ENCODE measurements at places on chromosomes 16 and 17.

DNA sequence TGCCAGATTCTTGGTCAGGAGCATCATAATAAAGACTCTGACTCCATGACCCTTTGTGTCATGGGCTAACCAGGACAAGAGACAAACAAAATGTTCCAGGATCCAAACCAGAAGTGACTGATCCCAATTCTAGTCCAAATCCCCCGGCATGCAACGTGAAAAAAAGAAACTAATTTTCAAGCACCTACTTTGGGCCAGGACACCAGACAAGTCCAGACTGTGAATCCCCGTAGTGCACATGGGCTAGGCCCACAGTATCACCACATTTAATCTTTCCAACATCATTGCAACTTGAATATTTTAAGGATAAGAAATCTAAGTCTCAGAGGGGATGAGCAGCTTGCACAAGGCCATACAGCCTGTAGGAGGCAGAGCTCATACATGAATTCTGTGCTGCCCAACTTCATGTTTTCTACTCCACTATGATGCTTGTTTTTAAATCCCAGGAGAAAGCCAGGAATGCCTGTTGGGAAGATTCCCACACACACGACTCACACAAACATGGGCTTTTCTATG, 365.7 kb downstream of the NPIPA8 start:
- no peak for DNase-seq

GRCh38 chr17:38460716-38461630, 32.7 kb downstream of the ARHGAP23 start:
- DNase-seq, result no peak

DNA sequence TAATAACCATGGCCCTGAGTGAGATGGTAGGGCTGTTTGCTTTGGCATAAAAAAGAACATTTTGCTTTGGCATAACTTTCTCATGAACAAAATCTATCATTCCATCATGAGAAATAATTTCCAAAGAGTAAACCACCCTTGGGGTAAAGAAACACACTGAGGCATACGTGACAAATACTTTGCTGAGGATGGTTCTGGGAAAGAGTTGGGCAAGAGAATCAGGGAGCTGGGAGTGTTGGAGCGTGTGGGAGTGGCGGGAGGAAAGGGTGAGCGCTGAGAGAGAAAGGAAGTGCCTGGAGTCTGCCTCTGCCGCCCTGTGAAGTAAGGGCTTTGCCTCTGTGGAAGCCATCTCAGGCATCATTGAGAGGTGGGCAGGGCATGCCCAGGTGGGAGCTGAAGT, 60.2 kb upstream of the ARHGAP44 start:
- DNase-seq, result no peak

DNA sequence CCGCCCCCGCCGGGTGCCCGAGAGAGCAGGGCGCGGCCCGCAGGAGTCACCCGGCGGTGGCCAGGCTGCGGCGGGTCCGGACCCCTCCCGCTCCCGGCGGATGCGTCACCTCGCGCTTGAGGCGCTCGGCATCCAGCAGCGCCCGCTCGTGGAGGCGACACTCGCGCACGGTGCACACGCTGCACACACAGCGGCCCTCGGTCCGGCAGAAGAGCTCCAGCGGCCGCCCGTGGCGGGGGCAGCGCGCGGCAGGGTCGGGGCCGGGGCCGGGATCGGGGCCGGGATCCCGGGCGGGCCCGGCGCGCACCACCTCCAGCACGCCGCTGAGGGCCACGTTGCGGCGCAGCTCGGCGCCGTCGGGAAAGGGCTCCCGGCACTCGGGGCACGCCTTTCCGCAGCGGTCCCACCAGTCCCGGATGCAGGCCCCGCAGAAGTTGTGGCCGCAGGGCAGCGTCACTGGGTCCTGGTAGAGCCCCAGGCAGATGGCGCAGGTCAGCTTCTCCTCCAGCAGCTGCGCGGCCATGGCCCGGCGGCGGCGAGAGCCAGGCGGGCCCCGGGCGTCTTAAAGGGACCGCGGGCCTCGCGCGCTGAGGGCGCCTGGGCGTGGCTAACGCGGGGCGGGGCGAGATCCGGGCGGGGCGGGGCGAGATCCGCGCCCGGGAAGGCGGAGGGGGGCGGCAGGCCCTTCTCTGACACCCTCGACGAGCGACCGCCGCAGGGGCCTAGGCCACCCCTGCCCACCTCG, at the start of gene TRIM65:
TSS of gene TRIM65 (minus strand) at position 537 of the 745 bp plus-strand sequence. CDS start at position 523, 14 bp downstream.
- peak; percentile 45 for DNase-seq

GRCh38 chr16:4232541-4233386, 9.1 kb downstream of the SRL start:
- DNase-seq, result no peak

GRCh38 chr16:89031715-89032659, 55.0 kb upstream of the CBFA2T3 start:
- peak; percentile 27 for DNase-seq

- DNase-seq, result no peak
Measured at GRCh38 chr17:77877036-77877435, 81.5 kb upstream of the TNRC6C start.

DNA sequence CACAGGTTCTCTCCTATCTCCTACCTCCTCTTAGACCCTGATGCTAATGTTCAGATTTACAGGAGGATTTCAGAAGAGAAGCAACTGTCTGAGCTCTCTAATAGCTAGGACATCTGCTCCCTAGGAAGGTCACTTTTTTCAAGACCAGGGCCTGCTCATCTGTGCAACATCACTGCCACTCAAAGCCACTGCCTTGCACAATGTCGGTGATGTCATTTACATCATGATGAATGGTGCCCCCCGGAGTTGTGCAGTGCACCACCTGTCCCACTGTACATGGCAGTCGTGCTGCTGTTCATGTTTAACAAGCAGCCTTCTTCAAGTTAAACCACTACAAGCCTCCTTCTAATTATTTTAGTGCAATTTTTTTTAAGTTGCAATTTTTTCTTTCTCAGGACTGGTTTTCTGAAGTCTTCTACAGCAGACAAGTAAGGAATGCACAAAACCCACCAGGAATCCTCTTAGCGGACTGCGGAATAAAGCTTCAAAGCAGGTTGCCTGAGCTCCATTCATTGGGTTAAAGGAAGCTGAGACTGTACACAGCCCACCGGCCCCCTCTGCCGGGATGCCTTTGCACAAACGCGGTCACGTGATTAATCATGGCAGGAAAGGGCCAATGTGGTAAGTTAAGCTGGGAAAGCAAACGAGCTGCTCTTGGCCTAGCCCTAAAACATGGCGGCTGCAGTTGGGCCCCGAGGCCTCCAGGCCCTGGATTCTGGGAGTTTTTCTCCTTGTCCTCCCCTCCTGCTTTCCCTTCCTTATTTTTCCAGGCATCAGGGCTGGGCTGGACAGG, 74.1 kb downstream of the MYH11 start:
- no peak for DNase-seq

DNA sequence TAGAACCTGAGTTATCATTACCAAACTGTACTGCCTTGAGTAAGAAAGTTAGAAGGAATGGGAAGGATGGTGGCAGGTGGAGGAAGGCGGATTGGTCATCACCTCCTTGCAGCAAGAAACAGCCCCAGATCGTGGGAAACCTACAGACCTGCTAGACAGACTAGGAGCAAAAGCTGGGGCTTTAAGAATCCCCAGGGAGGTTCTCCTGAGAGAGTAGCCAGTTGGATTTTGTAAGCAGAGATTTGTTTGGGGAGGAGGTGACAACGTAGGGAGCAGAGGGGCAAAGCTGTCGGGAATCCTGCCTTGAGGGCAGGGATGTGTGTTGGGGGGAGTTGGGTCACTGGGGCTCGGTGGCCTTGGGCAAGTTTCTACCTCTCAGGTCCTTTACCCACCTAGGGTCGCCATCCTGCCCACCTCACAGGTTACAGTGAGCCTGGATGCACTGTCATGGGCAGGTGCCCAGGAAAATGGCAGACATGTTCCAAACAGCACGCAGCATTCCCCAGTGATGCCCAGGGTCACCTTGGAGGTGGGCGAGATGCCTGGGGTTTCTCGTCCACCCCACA, 49.2 kb upstream of the STH start:
- DNase-seq, result no peak

DNA sequence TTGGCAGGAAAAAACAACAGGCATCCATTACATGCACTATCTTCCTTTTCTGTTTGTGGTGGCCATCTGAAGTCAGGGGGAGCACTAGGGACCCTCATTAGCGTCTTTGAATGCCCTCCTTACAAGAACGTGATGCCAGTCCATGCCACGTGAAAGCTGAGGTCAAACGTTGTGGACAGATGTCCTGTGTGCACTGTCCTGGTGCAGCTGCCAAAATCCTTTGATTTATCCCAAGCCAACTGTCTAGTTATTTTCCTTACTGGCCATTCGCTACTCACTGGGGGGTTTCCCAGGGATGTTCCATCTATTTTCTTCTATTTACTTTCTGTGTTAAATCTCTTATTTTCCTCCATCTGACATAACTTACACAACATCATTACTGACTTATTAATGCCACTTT, 135.7 kb downstream of the ABCA8 start:
- DNase-seq, result no peak

DNA sequence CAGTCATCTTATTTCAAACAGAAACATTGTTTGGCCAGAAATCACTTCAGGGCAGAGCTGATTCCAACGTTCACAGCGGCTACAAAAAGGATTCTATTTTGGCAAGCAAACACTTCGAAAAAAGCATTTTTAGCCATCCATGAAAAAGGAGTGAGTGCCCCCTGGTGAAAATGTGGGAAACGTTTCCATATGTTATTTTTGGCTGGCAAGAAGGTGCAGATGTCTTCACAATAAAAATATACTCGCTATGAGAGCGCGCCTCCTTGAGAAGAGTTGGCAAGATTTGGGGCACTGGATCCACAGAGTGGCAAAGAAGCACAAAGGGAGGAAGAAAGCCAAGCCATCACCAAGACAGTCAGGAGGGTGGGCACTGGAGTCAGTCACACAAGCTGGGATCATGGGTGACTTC, 191.1 kb downstream of the CHD9NB start:
- no peak for DNase-seq

GRCh38 chr17:6591599-6592158, 35.3 kb upstream of the PITPNM3 start:
- no peak for DNase-seq

GRCh38 chr16:1731603-1732002, 25.6 kb downstream of the MAPK8IP3 start:
- no peak for DNase-seq

GRCh38 chr17:65173284-65173793, 36.2 kb downstream of the RGS9 start:
- peak; percentile 10 for DNase-seq

DNA sequence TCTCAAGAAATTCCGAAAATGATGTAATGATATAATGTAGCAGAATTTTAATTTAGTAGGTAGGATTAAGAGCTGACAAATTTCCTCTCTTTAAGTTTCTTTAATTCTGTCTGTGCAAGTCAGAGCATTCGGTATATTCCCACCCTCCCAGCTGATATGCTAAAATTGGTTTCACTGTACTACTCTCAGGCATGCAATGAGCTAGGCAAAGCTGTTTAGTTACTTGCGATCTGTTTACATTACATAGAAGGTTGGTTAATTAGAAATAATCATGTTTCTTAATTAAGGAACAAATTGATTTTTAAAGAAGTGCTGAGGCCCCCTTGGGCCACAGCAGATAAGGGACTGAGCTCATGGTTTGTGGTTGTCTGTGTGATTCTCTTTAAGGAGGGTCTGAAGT, 432.8 kb upstream of the HSBP1 start:
- DNase-seq, result no peak

GRCh38 chr17:56752263-56752836, 81.4 kb downstream of the C17orf67 start:
- DNase-seq, result no peak

DNA sequence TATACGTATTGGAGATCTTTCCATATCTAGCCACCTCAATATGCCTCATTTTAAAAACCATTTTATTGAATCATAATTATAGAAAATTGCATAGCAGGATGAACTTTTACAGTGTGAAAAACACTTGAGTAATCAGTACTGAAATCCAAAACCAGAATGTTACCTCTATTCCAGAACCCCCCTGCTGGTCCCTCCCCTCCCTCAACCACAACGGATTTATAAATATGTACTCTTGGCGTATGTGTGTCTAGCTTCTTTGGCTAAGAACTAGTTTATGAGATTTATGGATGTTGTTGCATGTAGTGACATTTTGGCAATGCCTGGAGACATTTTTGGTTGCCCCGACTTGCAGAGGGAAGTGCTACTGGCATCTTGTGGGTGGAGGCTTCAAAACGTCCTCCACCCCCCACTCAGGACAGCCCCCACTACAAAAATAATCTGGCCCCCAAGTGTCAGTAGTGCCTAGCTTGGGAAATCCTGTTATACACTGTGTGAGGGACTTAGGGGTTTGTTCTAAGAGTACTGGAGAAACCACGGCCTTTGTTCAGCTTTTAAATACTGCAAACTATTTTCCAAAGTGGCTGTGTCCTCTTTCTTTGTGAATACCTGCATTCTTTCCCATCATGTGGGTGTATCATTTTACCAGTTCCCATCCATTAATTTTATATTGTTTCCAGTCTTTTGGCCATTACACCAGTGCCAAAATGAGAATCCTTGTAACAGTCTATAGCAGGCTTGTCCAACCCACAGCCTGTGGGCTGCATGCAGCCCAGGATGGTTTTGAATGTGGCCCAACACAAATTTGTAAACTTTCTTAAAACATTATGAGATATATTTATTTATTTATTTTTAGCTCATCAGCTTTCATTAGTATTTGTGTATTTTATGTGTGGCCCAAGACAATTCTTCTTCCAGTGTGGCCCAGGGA, 23.7 kb downstream of the ITPRIPL2 start:
- DNase-seq, result no peak

DNA sequence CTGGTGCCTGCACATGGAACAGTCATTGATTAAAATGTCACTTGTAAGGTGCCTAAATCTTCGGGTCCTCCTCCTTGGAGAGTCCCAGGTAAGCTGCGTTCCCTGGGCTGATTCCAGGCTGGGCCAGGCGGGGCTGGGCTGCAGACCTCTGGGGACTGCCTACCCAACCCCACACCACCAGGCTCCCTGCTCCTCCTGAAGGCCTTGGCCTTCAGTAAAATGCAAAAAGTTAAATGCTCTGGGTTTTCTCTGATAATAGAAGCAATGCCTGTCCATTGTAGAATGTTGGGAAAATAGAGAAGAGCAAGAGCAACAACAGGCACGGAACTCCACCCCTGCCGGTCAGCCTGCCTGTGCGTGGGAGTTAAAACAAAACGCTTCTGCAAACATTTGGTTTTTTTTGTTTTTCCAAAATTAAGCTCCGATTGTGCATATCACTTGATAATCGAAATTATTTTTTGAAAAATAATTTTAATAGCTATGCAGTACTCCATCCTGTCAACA, 363.9 kb downstream of the SEC14L1 start:
- no peak for DNase-seq

All from stimulated activated CD4-positive, alpha-beta T cell treated with anti-CD3 and anti-CD28 coated beads, TNF-alpha, amount 100 ng/mL, for 1 hour (primary cell).